Inflammatory macrophage treated with lipopolysaccharide for 1 hour (primary cell): ENCODE measurements at places on chromosomes 13 and 19.

- DNase-seq = peak; percentile 22
Measured at GRCh38 chr19:4208385-4209094, 20.8 kb upstream of the EBI3 start.

DNA sequence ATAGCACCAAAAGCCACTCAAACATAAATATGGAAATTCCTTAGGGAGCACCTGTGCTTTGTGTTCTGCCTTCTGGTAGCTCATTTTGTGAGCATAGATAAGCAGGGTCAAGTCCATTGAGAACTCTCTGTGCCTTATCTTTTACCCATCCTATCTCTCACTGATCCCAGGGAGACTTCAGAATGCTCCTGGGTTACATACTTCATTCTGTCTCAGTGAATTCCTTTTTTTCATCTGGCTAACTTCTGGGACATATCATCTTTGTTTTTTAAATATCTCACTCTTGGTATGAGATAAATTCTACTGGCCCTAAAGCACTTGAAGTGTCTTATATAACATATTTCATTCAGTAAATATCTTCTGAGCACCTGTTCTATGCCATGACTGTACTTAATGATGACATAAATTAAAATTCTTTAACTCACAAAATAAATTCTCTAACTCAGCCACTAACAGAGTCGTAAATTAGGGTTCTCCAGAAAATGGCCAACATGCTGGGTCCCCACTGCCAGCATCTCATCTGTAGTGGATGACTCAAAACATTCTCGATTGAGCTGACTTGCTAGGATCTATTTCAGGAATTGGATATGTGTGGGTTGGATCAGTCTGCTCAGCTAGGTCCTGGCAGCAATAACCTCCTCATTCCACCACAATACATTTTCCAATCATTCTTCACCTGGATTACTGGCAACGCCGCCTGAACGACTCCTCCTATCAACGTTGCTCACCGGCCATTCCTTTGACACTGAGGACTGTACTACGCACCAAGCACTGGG lies 170.2 kb downstream of the FOXO1 start:
- no peak for DNase-seq

DNA sequence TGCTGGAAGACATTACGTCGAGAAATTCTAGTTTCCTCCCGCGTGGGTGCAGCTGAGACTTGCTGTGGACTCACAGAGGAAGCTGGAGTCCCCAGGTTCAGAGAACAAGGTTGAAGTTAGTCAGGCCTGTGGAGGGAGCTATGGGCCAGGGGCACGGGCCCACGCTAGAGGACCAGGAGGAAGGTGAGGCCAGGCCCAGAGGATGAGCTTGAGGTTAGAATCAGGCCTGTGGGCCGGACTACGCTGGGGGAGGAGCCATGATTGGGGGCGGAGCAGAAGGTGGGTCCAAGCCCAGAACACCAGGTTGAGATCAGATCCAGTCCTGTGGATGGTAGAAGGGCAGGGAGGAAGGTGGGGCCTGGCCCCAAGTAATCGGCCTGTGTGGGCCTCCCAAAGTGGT lies 32.6 kb downstream of the ZNF846 start:
- DNase-seq = no peak

GRCh38 chr19:42558450-42559150 lies 30.3 kb upstream of the CEACAM1 start:
- DNase-seq = no peak

DNA sequence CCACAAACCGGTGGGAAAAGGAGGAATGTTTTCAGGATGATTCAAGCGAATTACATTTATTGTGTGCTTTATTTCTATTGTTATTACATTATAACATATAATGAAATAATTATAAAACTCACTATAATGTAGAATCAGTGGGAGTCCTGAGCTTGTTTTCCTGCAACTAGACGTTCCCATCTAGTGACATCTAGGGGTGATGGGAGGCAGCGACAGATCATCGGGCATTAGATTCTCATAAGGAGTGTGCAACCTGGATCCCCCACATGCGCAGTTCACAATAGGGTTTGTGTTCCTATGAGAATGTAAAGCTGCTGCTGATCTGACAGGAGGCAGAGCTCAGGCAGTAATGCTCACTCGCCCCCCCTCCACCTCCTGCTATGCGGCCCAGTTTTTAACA lies 54.5 kb downstream of the SPTBN4 start:
- no peak for DNase-seq

DNA sequence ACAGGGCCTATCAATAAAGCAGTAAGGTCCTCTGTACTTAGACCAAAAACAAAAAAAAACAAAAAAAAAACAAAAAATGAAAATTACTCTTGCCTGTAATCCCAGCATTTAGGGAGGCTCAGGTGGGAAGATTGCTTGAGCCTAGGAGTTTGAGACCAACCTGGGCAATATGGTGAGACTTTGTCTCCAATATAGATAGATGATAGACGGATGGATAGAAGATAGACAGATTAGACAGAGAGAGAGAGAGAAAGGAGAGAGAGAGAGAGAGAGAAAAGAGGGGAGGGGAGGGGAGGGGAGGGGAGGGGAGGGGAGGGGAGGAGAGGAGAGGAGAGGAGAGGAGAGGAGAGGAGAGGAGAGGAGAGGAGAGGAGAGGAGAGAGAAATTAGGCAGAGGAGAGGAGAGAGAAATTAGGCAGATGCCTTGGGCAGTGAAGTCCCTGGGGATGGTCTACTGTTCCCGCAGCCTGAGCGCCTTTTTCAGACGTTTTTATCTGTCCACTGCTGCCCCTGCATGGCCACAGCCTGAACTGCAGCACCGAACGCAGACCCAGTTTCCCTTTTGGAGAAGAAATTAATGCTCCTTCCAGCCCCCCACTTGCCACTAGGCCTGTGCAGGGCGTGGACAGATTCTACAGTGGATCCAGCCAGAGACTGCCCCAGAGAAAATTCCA lies 9.8 kb upstream of the ZNF627 start:
- peak; percentile 45 for DNase-seq

- no peak for DNase-seq
Measured at GRCh38 chr19:23558541-23558940, 128.5 kb downstream of the ZNF675 start.

- DNase-seq = peak; percentile 81
Measured at GRCh38 chr13:40149611-40150274, 494.3 kb downstream of the COG6 start.

DNA sequence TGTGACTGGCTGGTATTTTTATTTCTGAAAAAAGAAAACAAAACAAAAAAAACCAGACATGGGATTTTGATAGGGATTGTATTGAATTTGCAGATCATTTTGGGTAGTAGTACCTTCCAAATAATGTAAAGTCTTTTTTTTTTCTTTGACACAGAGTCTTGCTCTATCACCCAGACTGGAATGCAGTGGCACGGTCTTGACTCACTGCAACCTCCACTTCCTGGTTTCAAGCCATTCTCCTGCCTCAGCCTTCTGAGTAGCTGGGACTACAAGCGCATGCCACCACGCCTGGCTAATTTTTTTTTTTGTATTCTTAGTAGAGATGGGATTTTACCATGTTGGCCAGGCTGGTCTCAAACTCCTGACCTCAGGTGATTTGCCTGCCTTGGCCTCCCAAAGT lies 4.2 kb downstream of the ZNF101 start:
- no peak for DNase-seq

- DNase-seq = no peak
Measured at GRCh38 chr13:23901365-23901764, 4.1 kb upstream of the C1QTNF9B start.

- no peak for DNase-seq
Measured at GRCh38 chr19:35055715-35056179, 14.2 kb downstream of the HPN start.

DNA sequence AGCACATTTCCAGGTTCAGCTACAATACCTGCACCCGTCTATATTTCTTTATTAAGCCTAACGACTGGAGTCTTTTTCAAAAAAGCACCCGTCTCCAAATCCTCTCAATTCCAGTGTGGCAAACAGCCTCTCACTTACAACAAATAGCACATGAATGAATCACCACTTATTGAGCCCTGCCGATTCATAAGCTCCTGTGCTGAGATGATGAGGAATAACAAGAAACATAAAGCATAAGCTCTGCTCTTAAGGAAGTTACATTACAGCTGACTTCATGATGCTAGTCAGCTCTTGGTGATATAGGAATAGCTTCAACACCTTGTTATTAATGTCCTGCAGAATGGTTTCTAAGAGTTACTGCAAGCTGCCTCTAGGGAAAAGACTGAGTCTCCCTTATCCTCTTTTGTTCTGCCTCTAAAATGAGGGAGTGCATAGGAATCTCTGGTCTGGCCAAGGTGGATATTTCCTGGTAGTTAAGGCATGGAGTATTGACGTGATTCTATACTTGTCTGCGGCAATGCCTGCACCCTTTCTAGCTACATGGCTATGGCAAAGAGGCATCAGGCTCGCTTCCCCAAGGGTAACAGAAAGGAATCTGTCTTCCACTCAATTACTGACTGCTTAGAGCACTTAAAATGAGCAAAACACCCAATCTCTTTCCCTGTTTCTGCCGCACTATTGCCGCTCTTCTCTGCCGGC lies 195.7 kb downstream of the KLF12 start:
- no peak for DNase-seq

DNA sequence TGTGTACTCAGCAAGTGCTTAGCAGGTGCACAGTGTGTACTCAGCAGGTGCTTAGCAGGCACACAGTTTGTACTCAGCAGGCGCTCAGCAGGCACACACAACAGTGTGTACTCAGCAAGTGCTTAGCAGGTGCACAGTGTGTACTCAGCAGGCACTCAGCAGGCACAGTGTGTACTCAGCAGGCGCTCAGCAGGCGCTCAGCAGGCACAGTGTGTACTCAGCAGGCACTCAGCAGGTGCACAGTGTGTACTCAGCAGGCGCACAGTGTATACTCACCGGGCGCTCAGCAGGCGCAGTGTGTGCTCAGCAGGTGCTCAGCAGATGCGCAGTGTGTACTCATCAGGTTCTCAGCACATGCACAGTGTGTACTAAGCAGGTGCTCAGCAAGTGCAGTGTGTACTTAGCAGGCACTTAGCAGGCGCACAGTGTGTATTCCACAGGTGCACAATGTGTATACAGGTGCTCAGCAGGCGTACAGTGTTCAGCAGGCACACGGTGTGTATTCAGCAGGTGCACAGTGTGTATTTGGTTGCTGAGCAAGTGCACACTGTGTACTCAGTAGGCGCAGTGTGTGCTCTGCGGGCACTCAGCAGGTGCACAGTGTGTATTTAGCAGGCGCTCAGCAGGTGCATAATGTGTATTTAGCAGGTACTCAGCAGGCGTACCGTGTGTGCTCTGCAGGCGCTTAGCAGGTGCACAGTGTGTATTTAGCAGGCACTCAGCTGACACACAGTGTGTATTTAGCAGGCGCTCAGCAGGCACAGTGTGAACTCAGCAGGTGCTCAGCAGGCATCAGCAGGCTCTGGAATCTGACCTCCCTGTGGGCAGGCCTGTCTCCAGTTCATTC lies 15.1 kb downstream of the CRTC1 start:
- DNase-seq = no peak

- DNase-seq = no peak
Measured at GRCh38 chr13:27370305-27370872, 54.0 kb upstream of the GTF3A start.

DNA sequence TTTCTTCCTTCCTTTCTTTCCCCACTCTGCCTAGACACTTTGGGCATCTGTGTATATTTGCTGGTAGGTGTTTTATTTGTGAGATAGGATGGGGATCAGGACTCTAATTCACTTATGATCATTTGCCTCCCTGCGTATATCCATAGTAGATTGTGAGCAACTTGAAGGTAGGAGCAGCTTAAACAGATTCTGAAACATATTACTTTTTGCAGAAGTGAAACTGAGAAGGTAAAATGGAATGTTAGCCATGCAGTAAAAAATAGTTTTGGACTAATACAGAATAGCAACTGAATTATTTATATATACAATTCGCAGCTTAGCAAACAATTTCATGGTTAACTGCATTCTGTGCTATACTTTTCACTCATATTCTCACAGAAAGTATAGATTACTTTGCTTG lies 38.7 kb downstream of the RNF6 start:
- no peak for DNase-seq

DNA sequence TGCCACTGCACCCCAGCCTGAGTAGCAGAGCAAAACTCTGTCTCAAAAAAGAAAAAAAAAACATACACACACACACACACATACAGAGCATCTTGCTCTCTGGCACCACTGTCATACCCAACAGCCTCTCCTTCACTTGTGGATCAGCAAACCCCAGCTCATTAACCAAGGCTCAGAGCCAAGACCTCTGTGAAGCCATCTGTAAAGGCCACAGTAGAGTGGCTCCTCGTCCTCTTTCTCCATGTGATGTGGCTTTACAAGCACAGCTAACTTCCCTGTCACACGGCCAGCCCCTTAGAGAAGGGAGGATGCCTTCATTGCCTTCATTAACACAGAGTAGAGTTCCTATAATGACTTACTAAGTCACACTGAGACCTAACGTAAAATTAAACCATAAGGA lies 62.7 kb upstream of the LSM14A start:
- DNase-seq = no peak

DNA sequence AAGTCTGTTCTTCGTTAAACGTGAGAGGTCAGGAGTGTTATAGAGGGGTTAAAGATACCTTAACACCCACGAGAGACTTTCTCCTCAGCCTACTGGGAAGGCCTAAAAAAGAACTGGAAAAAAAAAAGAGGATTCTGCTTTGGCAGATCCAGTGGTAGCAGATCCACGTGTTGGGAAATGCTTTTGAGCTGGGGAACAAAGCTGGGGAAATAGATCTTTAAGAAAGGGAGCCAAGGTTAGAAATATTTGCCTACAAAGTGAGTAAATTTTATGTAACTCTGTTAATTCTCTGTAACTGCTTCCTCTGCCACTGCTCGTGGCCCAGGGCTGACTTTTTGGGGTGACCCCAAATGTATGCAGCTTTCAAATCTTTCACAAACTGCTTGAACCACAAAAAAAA lies 11.7 kb downstream of the RFX2 start:
- DNase-seq = no peak

DNA sequence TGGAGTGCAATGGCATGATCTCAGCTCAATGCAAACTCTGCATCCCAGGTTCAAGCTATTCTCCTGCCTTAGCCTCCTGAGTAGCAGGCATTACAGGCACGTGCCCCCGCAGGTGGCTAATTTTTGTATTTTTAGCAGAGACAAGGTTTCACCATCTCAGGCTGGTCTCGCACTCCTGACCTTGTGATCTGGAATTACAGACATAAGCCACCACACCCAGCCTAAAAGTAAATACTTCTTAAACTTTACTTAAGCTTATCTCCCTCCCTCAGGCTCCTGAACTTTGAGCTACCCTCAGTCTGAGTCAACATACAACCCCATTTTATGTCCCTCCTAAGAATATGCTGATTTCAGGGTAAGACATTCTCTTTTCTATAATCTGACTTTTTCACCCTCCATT lies 66.1 kb downstream of the ZNF486 start:
- no peak for DNase-seq

DNA sequence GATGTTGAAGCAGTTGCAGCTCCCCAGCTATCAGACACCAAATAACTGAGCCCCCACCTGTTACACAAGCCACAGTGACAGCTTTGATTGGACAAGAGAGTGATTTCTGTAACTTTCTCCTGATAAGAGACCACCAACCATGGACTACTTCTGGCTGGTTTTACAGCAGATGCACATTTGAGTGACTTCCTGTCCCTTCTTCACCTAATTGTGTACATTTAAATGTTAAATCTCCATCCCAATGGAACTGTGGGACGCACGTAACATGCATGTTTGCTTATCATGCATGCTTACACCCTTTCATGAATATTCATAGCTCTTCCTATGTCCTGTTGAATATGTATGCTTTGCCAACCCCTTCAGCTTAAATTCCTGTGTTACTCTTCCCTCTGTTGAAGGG lies 6.0 kb upstream of the TNFSF11 start:
- no peak for DNase-seq
